ENCODE measurements at places on chromosomes 6 and 20. TPM values are rescaled to one million over a fixed set of nuclear protein-coding genes. Genes with fewer than 3 reads are reported as not detected.

OPN5 gene
- total RNA-seq: not detected

PROKR2 gene
- total RNA-seq: not detected

BPIFB4 gene
- not detected for total RNA-seq

ADA gene
- total RNA-seq: 54.3 TPM

PLG gene
- not detected for total RNA-seq

MAS1 gene
- total RNA-seq: not detected

Data from A549 treated with AZD2906 at 1 μM for 4 hours (cell line).